ENCODE measurements at places on chromosomes 6 and 20.

DNA sequence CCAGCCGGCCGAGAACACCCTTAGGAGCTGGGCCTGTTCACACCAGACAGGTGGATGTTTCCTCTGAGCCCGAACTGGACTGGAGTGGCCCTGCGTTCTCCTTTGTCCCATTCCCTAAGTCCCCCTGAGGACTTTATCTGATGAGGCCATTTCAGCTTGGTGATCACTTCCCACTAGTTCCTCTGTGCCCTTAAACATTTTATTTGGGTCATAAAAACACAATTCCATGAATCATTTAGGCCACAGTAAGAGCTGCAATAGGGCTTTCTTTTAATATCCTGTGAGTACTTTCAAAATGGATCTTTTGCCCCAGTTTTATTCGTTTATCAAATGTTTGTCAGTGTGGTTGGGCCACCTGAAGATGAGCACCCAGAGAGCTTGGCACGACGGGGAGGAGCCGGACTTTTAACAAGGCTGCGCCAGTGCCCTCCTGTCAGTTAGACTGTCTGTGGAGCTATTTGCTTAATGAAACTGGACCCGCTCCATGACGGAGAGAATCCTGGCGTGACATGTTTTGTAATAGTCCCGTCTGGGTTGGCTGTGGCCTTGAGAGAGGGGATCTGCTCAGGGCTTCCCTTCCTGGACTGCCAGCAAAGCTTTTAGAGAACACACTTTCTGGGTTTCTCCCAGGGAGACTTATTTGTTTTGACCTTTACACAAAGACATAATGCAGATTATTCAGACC lies 53.5 kb downstream of the ZDHHC14 start:
- DNase-seq, result no peak

DNA sequence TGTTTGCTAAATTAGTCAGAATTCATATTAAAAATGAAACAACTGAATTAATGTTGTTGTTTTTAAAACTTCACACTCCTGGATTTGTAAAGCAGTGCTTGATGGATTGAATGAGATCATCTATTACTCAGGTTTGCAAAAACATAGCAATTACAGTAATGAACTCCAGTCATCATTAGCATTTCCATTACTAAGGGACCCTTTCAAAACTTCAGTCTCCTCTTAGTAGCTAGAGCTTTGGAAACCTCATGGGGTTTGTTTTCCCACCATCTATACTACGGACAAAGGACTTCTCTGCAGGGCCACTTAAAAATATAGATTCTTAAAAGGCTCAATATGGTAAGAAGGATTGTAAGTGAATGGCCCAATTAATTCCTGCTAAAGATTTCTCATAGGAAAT lies 209.9 kb upstream of the PRND start:
- no peak for DNase-seq

GRCh38 chr20:13205425-13205824 lies 15.6 kb upstream of the ISM1 start:
- DNase-seq, result no peak

DNA sequence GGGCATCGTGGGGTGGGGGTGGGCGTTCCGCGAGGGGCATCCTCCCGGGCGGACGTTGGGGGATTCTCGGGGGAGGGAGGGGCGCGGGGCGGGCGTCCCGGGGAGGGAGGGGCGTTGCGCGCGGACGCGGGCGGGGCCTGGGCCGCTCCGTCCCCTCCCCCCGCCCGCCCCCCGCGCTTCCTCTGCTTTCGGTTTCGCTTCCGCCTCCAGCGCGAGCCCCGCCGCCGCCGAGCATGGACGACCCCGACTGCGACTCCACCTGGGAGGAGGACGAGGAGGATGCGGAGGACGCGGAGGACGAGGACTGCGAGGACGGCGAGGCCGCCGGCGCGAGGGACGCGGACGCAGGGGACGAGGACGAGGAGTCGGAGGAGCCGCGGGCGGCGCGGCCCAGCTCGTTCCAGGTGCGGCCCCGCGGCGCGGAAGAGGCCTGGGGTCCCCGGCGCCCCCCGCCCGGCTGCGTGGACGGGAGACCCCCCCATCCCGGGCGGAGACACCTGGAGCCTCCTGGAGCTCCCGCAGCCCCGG lies at the start of gene OGFR:
Gene OGFR (plus strand): TSS at position 209 of the 528 bp plus-strand sequence. CDS start 25 bp downstream, at position 234.
- DNase-seq, result peak; percentile 80

DNA sequence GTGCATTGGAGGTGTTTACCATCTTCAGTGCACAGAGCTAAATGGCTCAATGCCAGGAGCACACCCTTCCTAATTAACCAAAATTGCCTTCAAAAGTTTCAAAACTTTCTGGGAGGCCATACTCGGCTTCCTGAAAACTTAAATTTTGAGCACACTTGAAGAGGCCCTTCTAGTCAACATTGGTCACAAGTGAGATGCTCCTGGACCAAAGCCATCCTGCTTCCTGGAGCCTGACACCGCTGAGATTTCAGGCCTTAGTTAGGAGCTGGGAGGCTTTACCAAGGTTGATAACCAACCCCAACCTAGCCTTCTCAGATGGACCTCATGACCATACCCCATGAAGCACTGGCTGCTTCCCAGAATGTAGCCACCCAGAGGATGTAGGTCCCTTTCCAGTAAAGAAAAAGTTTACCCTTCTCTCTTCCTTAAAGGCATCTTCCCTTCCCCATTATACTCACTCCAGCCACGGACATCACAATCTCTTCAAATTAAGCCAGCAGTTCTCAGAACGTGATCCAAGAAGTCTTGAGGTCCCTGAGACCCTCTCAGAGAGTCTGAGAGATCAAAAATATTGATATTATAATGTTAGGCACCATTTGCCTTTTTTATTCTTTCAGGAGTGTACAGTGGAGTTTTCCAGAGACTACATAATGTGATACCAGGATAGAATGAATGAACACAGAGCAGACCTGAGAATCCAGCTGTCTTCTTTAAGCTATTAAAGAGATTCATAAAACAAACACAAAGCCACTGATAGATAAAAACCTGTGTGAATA lies 32.8 kb upstream of the SPTLC3 start:
- DNase-seq, result no peak

DNA sequence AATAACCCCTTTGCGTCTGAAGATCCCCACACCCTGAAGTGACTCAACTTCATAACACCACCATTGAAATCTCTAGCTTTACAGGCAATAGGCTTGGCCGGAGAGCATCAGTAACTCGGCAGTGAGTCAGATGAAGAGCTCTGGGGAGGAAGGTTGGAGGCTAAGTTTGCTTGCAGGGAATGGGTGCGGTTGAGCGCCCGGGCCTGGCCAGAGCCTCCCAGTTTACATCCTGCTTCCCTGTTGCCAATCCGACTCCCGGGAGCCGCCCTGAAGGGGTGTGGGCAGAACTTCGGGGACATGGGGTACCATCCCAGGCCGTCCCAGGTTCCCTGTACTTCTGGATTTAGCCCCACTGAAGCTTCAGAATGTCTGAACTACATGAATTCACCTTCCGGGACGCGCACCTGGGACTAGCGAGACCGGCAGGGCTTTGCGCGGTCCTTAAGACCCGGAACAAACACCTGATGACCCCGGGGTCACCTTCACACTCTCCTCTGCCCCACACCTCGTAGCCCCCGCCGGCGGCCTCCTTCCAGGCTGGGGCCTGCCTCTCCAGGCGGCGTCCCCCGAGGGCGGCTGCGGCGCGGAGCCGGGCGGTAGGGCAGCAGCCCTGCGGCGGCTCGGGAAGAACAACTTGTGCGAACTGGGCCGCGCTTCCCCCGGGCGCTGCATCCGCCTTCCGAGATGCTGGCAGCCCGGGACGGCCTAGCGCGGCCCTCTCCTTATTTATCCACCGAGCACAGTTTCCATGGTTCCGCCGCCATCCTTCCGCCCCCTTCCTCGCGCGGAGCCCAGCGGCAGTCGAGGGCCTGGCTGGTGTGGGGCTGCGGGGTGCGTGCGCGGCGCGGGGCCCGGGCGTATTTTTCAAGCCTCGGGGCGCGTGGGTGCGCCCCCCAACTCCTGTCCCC lies 56.6 kb upstream of the RREB1 start:
- DNase-seq, result peak; percentile 42

GRCh38 chr6:20167601-20168000 lies 44.7 kb downstream of the MBOAT1 start:
- DNase-seq, result no peak

GRCh38 chr20:64069614-64070243 lies 6.7 kb downstream of the TCEA2 start:
- DNase-seq, result peak; percentile 52

DNA sequence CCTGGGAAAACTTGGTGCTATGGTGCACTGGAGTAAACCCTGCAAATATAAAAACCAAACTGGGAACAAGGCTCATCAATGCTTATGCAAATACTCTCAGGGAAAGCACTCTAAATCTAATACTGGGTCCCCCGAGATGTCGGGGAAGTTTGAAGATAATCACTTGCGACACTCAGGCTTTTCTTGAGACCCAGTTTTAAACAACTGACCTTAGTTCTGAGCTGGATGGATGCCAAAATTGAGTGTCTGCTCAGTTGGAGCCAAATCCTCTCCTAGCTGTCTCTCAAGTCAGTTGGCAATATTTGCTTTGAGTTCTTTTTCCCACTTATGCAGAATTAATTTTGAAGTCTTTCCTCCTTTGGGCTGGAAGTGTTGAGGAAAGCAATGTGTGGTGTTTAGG lies 75.5 kb upstream of the CD2AP start:
- no peak for DNase-seq

DNA sequence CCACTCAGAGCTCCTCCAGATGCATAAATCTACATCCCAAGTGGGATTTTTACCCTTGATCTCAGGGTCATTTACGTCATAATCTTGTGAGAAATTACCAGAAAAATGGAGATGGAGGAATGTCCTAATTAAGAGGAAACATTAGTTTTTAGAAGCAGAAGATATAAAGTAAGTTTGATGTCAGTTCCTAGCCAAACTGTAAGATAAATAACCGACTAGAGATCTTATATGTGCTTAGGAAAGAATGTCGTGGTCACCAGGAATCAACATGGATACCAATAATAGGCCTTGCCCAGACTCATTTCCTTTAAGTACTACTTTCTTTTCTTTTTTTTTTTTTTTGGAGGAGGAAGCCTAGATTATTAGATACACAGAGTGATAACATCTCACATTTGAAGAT lies 186.9 kb downstream of the UTRN start:
- no peak for DNase-seq

GRCh38 chr20:53126185-53126584 lies 154.0 kb downstream of the TSHZ2 start:
- no peak for DNase-seq

All from stimulated activated CD8-positive, alpha-beta memory T cell treated with anti-CD3 and anti-CD28 coated beads, Interleukin-4, amount 100 ng/mL, for 48 hours (primary cell).